Mesendoderm (in vitro differentiated cells): ENCODE measurements at places on chromosomes 4 and X.
A peak's percentile ranks its signal among the peaks of the same experiment; 100 is the strongest.

DNA sequence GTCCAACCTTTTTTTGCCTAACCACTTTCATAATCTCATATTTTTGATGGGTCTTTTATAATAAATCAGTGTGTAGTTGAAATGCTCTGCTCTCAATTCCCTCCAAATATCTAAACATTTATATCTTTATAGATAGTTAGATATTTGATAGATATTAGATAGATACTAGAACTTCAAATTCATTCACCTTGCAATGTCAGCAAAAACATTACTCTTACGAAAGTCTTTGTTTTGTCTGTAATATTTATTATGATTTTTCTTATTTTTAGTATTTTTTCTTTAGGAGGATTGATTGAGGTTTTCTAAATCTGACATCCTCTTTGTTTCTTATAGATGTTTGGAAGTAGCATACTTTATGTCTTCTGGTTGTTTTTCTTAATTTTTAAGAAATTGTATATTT, 2563.6 kb downstream of the PCDH7 start:
- DNase-seq = no peak

GRCh38 chr4:83828601-83829000, 292.7 kb downstream of the GPAT3 start:
- no peak for DNase-seq

DNA sequence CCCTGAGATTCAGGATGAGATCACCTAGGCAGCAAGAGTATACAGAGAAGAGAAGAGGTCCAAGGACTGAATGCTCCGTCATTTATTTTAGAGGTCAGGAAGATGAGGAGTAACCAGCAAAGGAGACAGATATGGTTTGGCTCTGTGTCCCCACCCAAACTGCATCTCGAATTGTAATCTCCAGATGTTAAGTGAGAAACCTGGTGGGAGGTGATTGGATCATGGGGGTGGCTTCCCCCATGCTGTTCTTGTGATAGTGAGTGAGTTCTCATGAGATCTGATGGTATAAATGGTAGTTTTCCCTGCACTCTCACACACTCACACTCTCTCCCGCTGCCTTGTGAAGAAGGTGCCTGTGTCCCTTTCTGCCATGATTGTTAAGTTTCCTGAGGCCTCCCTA, 60.8 kb downstream of the MID1IP1 start:
- DNase-seq = peak; percentile 55

- DNase-seq = no peak
Observed at GRCh38 chrX:87397103-87397886, 120.3 kb upstream of the KLHL4 start.

- no peak for DNase-seq
Observed at GRCh38 chr4:119748853-119749252, 120.2 kb upstream of the PDE5A start.

DNA sequence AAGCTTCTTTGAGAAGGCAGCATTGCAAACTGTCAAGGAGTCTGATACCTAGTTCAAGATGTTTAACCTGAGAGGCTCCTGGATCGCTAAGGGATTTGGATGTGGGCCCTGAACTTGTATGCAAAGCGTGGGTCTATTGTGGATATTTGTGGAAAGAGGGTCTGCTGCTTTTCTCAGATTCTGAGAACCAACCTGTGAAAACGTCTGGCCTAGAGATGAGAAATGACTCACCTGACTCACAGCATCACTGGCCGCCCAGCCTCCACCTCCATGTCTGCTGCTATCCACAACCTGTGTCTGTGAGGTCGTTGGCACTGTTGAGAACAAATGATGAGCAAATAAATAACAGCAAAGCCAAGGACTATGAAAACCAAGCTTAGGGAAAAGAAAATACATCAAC, 33.3 kb upstream of the PROM1 start:
- no peak for DNase-seq

GRCh38 chr4:2923141-2923551, 40.1 kb downstream of the NOP14 start:
- peak; percentile 44 for DNase-seq

DNA sequence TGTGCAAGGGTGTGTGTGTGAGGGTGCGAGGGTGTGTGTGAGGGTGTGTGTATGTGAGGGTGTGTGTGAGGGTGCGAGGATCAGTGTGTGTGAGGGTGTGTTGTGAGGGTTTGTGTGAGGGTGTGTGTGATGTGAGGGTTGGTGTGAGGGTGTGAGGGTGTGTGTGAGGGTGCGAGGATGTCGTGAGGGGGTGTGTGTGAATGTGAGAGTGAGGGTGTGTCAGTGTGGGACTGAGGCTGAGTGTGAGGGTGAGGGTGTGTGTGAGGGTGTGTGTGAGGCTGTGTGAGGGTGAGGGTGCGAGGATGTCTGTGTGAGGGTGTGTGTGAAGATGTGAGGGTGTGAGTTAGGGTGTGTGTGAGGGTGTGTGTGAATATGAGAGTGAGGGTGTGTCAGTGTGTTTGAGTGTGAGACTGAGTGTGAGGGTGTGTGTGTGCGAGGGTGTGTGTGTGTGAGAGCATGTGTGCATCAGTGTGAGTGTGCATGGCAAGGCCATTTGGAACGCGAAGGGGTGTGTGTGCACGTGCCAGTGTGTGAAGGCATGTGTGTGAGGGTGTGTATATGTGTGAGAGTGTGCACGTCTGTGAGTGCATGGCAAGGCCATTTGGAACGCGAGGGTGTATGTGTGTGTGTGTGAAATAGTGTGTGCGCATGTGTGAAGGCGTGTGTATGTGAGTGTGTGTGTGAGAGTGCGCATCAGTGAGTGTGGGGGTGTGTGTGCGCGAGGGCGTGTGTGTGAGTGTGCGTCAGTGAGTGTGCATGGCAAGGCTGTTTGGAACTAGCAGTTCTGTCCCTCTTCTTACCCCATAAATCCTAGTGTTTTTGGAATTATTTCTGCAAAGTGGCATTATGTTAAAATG, 69.8 kb downstream of the RGS12 start:
- no peak for DNase-seq

DNA sequence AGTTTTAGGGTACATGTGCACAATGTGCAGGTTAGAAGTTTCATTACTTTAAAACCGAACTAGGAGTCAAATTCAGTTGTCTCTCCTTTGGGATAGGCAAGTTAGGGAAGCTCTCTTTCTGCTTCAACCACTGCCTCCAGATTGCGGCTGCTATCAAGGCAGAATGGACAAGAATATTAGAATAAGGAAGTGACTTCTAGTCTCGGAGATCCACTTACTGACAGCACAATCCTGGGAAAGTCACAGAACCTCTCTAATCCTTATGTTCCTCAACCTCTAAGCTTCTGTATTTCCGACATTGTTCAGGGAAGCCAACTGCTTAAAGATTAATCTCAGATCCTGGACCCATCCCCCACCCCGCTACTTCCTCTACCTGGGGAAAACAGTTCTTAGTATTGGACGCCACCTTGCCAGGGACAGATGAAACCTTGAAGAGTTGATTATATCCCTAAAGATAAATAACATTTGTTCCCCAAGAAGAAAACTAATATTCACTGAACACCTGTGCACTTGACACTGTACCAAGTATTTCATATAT, 2.1 kb downstream of the NUP62CL start:
- peak; percentile 15 for DNase-seq

DNA sequence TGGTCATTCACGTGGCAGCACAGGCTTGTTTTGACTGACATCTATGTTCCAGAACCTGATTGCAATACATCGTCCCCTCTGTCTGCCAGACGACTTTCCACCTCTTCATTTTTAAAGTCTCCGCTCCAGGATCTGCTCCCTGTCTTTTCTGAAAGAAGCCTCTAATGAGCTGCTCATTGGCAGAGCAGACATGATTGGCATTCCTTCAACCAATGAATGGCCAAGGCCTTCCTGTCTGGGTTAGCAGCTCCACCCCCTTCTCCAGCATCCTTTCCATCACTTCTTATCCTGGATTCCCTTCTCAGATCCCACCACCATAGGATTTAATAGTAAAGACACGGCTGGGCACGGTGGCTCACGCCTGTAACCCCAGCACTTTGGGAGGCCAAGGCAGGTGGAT, 202.7 kb upstream of the KLF3 start:
- peak; percentile 54 for DNase-seq

DNA sequence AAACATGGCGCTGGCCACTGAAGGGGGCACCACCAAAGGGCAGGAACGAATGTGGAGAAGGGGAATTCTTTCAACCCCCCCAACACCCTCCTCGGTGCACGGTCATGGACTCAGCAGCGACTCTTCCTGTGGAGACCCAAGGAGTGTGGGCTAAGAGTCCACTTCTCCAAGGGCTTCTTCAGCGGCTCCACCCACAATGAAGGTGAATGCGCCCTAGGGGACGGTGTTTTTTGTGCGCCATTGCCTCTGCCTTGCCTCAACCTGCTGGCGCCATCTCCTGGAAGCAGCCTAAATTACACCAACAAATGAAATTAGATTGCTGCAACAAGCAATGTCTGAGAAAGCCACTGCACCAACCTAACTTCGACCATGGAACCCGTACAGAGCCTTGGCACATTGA, 169.2 kb upstream of the MAGEB18 start:
- DNase-seq = peak; percentile 68

DNA sequence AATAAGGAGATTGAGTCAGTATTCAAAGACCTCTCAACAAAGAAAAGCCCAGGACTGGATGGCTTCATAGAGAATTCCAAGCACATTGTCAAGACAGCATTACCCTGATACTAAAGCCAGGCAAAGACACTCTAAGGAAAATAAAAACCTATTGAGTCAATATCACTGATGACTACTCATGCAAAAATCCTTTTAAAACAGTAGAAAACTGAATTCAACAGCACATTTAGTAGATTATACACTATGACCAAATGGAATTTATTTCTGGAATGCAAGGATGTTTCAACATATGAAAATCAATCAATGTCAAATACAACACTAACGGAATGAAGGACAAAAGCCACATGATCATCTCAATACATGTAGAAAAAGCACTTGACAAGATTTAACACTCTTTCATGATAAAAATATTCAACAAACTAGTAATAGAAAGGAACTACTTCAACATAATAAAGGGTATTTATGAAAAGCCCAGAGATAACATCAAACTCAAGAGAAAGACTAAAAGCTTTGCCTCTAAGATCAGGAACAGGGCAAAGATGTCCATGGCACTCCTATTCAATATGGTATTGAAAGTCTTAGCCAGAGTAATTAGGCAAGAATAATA, 633.3 kb downstream of the ANKRD50 start:
- DNase-seq = no peak

DNA sequence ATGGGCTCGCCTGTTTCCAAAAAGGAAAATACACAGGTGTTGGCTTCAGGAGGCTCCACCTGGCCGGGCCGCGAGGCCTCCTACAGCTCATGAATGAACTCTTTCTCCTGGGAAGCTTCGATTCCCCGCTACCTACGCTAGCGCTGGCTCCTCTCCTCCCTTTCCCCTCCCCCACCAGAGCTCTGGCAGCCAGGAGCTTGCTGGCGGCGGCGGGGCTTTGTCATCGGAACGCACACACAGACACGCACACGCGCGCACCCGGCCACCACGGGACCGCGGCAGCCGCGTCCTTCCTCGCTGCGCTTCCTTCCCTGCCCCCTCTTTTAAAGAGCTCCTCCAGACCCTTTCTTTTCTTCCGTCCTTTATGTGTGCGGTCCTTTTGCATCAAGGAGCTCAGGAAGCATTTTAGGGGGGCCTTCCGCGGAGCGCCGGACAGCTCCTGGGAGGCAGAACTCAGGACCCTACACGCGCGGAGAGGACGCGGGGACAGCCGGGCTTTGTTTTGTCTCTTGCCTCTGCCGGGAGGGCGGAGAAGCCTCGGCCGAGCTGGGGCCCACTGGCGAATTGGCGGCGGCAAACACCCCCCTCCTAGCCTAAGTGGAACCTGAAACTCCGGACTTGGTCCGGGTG, 70.2 kb upstream of the BCOR start:
- peak; percentile 67 for DNase-seq

DNA sequence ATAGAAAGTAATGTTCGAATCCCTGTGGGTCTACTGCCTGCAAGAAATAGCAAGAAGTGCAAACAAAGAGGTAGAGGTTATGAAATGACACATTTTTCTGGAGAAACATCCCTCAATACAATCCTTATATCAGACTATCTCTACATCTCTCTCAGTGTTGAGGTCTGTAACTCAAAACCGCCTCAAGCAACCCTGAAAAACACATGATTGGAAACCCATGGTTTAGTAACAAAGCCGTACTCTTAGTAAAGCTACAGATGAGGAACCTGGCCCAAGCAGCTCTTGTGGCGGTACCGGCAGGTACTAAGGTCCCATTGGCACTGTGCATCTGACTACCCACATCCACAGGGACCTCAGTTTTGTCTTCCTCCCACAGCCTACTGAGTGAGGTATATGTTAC, 53.9 kb downstream of the IRF2 start:
- no peak for DNase-seq

DNA sequence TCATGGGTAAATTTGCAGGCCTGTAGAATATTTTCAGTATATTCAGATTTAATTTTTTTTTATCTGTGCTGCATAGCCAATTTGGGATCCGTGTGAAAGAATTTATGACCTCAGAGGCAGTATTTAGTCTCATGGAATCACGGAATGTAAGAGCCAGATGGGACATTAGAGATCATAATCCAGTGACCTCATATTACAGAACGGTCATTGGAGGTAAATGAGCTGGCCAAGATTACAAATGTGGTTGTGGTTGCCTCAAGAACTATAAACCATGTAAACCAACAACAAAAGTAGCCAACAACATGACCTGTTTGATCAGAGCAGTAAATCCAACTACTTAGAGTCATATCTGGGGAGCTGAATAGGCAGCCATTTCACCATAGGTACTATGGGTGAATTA, 71.6 kb downstream of the AMOT start:
- DNase-seq = no peak

- no peak for DNase-seq
Observed at GRCh38 chr4:38113132-38113531, 152.9 kb downstream of the PTTG2 start.

DNA sequence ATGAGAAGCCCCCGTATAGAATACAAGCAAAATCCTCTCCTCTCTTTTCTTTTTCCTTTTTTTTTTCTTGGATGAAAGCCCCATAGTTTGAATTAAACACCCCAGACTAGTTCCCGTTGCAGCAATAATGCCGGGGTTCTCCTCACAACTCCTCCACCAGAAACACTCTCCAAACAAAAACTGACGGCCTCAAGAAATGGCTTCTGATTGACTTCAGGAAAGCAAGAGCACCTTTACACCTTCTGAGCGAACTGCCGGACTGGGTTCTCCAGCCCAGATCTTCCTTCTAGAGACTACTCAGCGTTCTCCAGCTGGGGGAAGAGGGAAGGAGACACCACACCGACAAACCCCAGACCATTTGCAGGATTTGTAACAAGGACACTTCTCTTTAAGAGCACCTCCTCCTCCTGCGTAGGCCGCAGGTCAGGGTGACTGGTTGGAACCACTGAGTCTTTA, 4.0 kb downstream of the HAND2 start:
- DNase-seq = peak; percentile 70

GRCh38 chrX:41960142-41960541, 36.8 kb upstream of the CASK start:
- peak; percentile 65 for DNase-seq

GRCh38 chrX:121558886-121559285, 511.5 kb downstream of the GLUD2 start:
- no peak for DNase-seq

DNA sequence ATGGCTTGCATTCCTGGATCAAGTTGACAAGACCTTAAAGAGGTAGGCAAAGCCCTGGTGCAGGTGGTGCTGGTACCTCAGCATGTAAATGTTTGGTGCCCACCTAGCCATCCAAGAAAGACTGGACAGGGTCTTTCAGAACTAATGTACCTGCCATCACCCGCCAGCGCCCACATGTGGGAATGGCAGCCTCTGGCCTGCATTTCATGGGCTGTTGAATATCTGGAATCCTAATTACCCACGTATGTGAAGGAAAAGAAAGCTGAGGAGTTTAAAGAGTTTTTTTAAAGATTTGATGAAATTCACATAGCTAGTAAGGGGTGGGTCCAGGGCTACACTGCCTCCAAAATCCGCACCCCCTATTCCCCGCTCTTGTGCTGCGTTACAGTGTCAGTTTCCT, 8.6 kb upstream of the CCDC149 start:
- no peak for DNase-seq

GRCh38 chr4:27861381-27861787, 1000.7 kb downstream of the STIM2 start:
- peak; percentile 83 for DNase-seq
